IPS DF 6.9 (cell line): ENCODE measurements at places on chromosomes 3 and 15.
A peak's percentile ranks its signal among the peaks of the same experiment; 100 is the strongest.

DNA sequence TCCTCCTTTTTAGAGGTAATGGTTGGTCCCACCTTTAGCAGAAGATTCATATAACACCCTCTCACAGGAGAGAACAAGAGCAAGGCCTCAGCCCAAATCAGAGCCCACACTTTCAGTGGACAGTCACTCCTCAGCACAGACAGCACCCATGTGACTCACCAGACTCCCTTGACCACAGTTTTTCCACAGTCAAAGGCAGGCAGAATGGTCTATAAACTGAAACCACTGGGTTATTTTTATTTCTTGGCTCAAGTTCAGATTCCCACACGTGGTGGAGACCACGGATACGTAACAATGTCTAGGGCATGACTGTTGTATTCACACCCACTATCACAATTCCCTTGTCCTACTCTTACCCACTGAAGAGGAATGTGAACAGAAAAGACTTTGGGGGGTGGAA, 237.8 kb upstream of the UBE2E1 start:
- no peak for DNase-seq

- no peak for DNase-seq
Observed at GRCh38 chr3:16516695-16517481, 3.4 kb upstream of the RFTN1 start.

DNA sequence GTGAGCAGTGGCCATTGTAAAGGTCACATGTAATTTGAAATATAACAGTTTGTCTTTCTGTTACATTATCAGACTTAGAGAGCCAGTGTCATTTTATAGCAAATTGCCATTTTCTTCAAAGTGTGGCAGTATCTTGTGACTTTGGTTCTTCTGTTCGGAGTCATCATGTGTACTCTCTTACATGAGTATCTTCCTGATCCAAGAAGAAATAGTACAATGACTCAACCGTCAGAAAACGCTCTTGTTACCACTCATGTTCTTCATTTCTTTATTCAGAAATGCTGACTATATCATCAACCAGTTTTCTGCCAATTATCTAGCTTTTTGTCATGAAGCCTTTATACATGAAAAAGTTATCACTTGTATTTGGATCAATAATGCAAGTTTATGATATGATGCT, 93.6 kb upstream of the CGNL1 start:
- no peak for DNase-seq

DNA sequence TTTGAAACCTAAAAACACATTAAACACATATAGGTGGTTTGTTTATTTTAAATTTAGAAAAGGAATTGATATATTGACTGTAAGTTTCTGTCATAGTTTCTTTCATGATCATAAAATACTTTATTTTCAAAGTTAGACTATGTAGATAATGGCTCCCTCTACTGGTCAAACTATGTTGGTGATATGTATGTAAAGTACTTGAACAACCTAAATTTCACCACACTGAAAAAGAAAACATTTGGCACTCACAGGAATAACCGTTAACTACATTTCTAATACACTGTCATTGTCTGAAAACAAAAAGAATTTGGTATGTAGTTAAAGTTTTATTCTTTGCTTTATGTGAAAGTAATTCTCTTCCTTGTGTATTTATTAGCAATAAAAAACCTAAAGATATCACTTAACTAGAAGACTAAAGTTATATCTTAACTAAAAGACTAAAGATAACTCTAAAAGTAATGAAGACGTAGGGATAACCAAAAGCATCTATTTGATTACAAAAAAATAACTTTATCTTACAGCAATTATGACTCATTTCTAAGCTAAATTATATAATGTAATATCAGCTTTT, 427.5 kb downstream of the VGLL3 start:
- DNase-seq = no peak

GRCh38 chr3:45332901-45333407, 55.4 kb upstream of the LARS2 start:
- DNase-seq = no peak

GRCh38 chr3:176584413-176585176, 612.7 kb downstream of the TBL1XR1 start:
- no peak for DNase-seq

DNA sequence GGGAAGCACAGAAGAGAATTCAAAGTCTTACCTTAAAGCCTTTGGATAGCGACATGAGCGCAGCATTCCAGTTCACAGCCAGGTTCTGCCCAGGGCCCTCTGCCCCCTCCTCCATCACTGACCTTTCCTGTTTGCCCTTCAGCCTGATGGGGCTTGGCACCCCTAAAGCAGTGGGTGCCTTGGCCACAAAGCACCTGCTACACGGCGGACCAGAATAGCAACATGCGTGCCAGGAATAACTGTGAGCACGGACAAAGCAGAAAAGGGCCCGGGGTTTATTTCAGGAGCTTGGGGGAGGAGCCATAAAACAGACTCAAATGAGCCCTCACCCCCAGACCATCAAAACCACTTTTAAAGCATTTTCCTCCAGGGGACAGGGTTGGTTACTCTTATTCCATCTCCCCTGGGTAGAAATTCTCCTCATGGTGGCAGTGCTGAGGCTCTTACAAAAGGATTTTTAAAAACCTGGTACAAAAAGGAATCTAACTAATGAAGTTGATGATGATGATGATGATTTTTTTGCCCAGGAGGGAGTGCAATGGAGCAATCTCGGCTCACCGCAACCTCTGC, 135.4 kb downstream of the KLF13 start:
- no peak for DNase-seq

DNA sequence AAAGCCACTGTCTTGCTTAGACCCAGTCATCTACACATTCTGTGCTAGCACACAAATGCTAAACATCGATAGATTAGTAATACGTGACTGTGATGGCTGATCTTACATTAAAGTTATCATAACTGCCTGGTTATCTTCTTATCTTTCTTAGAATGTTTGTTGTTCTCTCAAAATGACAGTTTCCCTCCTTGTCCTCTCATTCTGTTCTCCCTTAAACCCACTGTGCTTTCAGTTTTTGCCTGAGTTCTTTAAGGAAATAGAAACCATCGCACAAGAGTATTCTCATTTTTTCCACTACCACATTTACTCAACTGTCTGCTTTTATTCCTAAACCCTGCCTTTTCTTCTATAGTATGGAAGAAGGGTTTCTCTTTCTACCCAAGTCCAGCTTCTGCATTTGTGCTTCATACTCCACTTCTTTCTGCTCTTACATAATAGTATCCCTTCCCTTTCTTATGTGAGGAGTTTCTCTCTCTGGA, 17.1 kb downstream of the STX19 start:
- DNase-seq = no peak

DNA sequence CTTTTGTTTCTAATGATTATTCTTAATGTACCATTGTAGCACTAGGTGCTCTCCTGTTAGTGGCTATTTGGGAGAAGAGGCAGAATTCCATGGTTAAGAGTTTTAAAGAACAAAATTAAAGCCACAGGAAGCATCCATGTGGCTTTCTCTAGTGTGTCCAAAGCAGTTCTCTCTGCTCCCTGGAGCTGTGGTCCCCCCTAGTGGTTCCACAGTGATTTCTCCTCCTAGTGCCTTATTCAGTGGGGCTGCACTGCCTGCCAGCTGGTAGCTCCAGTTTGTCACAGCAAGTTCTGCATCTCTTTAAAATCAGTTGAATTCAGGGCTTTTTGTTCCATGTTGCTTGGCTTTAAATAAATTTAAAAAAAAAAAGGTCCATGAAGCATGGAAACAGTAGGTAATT, 39.6 kb upstream of the FAM98B start:
- peak; percentile 39 for DNase-seq

DNA sequence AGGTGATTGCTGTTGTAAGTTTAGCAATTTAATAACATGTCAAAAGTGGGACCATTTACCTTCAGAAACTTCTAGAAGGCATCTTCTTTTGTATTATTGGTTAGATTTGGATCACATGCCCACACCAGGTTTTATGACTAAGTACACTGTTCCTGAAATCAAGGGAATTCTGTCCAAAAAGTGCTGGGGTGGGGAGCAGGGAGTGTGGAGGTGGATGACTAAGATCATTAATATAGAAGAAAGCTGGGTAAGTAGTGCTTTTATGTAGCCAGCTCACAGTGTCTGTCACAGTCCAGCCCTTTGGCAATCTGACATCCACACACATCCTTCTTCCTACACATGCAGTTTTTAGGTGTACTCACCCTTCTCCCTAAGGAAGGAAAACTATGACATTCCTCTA, 120.0 kb downstream of the TMCO5A start:
- no peak for DNase-seq

DNA sequence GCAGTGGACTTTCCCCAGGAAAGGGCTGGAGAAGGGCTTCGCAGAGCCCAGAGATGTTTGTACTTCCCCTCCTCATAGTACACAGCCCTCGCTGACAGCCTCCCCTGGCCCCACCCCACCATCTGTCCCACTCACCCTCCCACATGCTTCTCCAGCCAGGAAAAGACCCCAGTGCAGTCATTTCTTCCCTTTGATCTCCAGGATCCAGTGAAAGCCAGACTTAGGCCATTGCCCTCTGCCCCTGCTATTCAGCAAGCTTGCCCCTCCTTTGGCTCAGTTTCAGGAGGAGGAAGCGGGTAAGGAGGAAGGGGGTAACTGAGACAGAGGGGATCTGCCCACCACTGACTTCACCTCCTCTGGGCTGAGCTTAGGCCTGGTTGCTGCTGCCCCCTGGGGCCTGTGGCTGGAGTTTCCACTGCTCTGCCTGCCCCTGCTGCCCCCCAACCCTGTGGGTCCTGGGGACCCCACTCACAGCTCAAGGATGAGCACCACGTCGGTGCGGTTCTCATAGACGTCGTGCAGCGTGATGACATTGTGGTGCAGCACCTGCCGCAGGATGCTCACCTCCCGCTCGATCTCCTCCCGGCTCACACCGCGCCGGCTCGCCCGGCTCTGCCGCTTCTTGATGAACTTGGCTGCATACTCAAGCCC, 63.1 kb downstream of the DAPK2 start:
- peak; percentile 13 for DNase-seq

GRCh38 chr3:132210476-132211346, 106.5 kb upstream of the ACP3 start:
- DNase-seq = peak; percentile 45

DNA sequence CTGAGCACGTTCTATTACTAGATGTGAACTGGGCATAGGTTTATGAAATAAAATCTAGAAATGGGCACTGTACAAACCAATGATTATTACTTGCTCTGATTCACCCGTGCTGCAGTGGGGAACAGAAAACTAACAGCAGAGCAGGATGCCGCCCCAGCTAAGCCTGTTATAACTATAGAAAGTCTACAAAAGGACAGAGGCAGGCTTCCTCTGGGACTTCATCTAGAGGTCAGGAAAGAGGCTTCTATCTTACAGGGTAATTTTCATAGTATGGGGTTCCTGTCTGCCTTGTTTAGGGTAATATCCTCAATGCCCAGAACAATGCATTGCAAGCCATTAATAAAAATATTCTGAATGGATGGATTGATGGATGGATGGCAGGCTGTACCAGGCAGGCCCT, 177.0 kb upstream of the TBL1XR1 start:
- no peak for DNase-seq

DNA sequence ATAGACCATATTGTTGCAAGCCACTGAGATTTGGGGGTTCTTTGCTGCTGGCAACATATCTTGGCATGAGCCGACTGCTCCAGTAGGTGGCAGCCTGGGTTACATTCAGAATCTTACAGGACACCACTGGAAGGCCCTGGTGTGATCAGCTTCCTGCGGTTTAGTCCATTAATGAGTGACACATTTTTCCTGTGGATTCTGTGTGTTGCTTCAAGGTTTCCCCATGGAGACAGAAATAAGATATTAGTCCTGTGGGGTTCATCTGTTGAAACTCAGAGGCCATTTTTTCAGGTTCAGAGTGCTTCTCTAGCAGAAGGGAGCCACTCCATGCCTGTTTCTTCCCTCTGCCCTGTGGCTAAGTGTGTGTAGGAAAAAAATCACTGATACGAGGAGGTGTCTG, 116.2 kb downstream of the MFSD1 start:
- no peak for DNase-seq

- DNase-seq = no peak
Observed at GRCh38 chr3:49531218-49531617, 23.1 kb upstream of the BSN start.

GRCh38 chr15:69760258-69760845, 307.7 kb downstream of the RPLP1 start:
- no peak for DNase-seq

DNA sequence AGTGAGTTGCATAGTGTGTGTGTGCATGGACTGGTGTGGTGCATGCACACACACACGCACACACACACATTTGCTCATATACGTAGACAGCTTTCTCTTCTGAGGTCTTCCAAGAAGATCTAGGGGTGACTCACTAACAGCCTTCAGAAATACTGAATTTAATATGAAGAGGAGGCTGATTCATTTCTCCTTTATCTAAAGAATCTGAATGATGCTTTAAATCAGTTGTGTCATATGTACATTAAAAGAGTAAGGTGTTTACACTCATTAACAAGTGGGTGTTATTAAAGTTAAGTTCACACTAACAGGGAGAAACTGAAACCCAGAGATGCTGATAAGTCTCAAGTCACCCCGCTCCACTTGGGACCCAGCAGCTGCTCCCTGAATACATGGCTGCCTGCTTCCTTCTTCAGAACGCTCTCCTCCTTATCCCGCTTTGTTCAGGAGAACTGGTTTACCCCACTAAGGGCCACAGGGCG, 22.0 kb downstream of the TMPRSS7 start:
- no peak for DNase-seq

GRCh38 chr3:58249358-58250092, 11.9 kb downstream of the ABHD6 start:
- DNase-seq = no peak

DNA sequence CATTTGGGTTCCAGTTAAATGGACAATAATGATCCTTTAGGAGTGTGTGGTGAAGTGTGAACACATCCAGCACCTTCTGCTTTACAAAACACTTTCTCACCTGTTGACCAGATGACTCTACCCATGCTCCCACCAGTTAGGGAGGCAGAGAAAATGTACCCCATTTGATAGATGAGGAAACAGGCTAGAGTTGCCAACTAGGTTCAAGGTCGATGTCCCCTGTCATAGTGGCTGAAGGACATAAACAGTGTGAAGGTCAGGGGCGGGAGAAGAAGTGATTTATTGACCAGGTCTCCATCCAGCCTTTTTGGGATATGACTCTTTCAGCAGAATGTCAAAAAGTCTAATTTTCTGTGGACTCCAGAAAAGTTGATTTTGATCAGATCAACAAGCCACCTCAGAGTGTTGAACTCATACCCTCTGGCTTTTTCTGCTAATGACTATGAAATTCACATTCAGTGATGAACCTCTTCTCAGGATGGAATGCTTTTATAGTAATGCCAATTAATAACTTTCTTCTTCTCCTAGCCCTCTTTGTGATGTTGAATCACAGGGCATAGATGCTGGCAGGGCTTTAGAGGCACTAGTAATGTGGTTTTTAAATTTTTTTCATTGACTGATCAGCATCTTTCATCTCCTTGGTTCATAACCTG, 57.5 kb downstream of the CPN2 start:
- no peak for DNase-seq

DNA sequence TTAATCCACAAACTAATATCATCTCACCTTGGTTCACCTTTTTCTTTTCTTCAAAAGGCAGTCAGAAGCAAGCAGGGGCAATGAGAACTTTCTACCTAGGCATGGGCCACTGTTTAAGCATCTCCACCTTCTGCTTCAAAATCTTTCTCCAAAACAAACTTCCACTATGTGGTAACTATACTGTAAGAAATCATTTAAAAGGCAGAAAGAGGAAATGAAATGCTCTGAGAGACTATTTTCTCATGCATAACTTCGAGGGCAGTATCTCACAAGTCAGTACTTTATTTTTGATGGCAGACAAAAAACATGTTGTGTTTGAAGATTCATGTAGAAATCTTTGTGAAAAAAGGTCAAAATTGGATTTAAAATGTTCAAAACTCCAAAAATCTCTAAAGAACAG, 419.7 kb downstream of the ZBTB20 start:
- DNase-seq = no peak
